ENCODE measurements at places on chromosomes 1 and 21.

GRCh38 chr1:98669355-98670296 lies 8.1 kb downstream of the SNX7 start:
- DNase-seq: no peak

DNA sequence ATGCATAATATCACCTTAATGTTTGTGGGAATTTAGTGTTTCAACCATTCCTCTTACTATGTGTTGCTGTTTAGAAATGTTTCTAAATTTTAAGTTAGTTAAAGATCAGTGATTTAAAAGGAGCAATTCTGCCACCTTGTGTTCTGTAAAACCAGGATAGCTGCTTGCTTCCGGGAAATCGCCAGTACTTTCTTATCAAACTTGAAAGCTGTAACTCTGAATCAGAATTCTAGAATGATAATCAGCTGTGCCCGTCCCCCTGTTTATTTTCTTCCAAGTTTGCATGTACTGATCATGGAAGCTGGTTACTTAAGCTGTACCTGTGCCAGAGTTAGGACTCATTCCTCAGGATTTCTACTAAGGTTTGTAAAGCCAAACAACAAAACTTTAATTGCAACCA lies 656.4 kb downstream of the LTN1 start:
- no peak for DNase-seq

DNA sequence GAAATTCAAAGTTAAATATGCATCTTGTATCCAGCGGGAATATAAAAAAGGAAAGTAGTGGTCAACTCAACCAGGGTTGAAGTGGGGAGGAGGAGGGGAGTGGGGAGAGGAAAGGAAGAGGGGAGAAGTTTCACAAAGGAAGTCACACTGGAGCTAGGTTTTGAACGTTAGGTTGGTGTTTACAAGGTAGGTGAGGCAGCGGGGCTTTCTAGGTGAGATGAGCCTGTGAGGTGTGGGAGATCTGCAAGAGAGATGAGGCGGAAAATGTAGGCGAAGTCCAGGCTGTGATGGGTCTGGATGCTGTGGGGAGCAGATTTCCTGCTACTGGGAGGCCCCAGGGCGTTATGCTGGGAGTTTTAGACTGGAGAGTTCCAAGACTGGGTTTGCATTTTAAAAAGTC lies 36.1 kb upstream of the IL20 start:
- no peak for DNase-seq

DNA sequence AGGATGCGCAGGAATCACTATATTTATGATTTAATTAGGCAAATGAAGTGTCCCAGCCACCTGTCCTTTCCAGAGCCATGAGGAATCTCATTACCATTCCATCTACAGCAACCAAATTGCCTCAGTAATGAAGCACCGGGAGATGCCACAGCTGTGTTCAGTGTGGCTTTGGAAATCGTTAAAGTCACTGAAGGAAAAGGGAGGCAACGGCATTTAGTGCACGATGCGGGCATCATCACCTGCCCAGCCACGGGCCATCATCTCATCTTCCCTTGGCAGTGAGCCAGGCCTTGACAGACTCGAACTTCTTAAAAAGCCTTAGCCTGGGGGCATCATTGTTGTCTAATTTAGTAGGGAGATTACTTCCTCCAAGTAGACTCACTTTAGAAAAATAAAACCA lies 67.8 kb downstream of the CNIH3 start:
- DNase-seq: no peak

GRCh38 chr1:100543640-100544039 lies 5.7 kb downstream of the GPR88 start:
- DNase-seq: peak; percentile 14

DNA sequence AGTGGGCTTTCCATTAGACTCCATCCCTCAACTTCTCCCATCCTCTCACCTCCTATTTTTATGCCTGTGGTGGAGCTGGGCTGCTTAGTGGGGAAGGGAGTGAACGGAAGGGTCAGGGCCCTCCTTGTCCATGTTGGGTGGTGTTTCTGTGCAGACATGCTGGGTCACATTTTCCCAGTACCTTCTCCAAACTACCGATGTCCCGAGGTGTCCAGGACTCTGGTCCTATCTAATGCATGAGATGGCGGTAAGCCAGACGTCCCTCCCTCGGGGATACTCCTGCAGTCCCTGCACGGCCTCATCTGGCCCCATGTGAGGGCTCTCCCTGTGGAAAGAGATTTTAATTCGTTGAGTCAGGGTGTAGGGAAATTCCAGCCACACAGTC lies 61.0 kb downstream of the OBSCN start:
- no peak for DNase-seq

GRCh38 chr1:14773396-14774025 lies 175.0 kb downstream of the KAZN start:
- no peak for DNase-seq

- no peak for DNase-seq
Measured at GRCh38 chr1:212498283-212499040, 65.7 kb downstream of the NENF start.

DNA sequence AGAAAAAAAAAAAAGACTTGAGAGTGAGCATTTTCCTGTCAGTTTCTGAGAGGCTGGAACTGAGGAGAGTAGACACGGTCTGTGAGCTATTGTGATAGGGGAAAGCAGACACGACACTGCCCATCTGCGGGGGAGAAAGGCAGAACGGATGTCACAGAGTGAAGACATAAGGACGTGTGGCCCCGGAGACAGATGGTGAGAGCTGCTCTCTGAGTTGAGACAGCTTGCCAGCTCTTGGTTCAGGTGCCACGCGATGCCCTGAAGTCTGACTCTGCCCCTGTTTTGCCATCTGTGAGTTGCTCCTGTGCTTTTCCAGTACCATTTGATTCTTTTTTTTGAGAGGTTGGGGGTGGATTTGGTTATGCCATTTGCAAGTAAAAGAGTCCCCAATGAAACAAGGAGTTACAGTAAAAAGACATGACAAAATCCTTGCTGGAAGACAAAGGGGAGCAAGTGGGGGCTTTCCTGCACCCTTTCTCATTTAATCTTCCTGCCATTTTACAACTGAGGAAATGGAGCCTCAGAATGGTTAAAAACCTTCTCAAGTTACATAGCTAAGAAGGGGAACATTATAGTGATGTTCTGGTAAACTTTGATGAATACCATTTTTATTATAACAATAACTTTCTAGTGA lies 128.9 kb upstream of the DNAH14 start:
- DNase-seq: no peak

GRCh38 chr1:160244209-160244608 lies 18.1 kb downstream of the DCAF8 start:
- DNase-seq: no peak

Measured in T follicular helper cell (primary cell).